Smooth muscle cell of bladder (primary cell): ENCODE measurements at places on chromosomes 16 and 17. TPM values are rescaled to one million over a fixed set of nuclear protein-coding genes. Genes with fewer than 3 reads are reported as not detected.

Gene PRR35
- total RNA-seq: not detected in 2 replicates

Gene NTN1
- 0.09 and 0.14 TPM in 2 replicates for total RNA-seq

Gene OR1A1
- total RNA-seq: not detected in 2 replicates

Gene HOXB9
- total RNA-seq: not detected in 2 replicates

Gene RNF227
- total RNA-seq: 2.3 and 2.8 TPM in 2 replicates

Gene C16orf96
- under 0.01 TPM in 2 replicates for total RNA-seq

Gene MPP3
- 7.8 and 10.0 TPM in 2 replicates for total RNA-seq

Gene SLC5A2
- total RNA-seq: under 0.01 TPM in 1 of 2 replicates, not detected in the other

Gene SCGB1C2
- total RNA-seq: not detected in 2 replicates
